ENCODE measurements at places on chromosomes 2 and 18.

DNA sequence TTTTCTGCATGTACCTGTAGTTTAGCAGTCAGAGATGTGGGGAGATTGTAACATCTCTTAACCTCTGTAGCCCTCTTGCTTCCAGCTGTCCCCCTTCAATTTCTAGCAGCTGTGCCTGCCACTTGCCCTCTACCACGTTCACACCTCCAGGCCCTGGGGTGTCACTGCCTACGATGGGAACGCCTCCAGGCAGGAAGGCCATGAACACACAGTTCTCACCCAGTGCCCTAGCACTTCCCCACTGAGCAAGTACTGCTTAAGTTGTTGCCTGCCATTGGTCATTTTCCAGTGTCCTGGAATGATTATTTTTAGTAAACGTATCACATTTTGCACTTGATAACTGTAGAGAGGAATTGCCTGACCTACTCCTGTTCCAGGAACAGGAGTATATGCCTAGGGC lies 77.1 kb upstream of the B3GNT7 start:
- no peak for DNase-seq

- DNase-seq: peak; percentile 23
These were observed 103.4 kb downstream of the MBD5 start for GRCh38 chr2:148124271-148124670.

- peak; percentile 86 for DNase-seq
These were observed 167.2 kb downstream of the TRIB2 start for GRCh38 chr2:12883906-12884305.

- DNase-seq: peak; percentile 74
These were observed 256.6 kb upstream of the RASGRP3 start for GRCh38 chr2:33219850-33220275.
